ENCODE measurements at places on chromosomes 5 and 9.

DNA sequence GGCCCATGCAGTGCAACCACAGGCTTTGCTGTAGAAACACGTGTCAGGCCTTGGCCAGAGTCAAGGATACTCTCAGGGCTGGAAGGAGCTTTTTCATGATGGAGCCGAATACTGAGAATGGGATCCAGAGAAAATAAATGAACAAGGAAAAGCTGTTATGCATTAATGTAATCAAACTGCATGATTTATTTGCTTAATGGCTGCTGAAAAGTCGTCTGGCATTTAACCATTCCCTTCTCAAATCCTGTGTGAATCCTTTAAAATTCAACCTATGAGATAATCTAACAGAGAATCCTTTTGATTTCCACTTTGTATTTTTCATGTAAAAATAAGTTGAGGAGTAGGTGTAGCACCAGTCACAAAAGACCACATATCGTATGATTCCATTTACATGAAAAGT is 24.1 kb upstream of the GNA14 start:
- no peak for DNase-seq

GRCh38 chr9:31637265-31637664 is 747.2 kb upstream of the ACO1 start:
- DNase-seq: no peak

DNA sequence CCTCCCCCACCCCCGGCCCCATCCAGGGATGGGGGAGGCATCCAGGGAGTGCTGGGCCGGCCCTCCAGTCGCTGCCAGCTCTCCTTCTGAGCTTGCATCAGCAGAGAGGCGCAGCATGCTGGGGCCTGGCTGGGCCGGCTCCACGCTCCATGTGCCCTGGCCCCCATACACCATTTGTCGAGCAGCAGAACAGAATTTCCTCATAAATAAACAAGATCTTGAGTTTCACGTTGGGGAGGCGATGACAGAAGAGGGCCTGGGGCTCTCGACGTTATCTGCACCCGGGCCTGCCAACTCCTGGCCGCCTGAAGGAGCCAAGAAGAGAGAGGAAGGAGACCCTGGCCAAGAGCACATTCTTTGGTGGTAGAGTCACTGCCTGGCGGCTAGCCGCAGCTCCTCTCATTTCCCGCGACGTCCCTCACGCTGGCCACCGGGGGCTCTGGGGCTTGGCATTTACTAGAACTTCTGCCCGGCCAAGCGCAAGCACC is 177.0 kb downstream of the FGF18 start:
- DNase-seq: no peak

DNA sequence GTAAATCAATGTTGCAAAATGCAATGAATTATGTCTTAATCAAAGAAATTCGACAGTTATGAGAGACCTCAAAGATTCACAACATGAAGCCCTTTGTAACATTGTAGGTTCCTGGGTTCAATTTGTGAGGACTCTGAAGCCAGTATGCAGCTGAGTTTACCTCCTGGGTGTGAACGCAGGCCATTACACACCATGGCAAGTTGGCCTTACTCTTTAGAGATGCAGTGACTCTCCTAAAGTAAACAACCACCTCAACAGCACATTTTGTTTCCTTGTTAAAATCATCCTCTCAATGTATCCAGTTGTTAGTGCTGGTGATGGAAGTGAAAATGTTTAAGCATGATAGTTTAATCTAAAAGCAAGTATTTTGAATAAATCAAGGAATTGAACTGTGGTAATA is 73.8 kb downstream of the JAKMIP2 start:
- DNase-seq: no peak

GRCh38 chr9:137836151-137836830 is 41.3 kb upstream of the CACNA1B start:
- no peak for DNase-seq

GRCh38 chr5:170297589-170298462 is at the start of gene LCP2:
Gene LCP2, minus strand, starts transcription at chr5:170297777. Its CDS starts 166 bp downstream, at chr5:170297611.
- DNase-seq: peak; percentile 78

GRCh38 chr5:134509308-134510040 is 16.0 kb upstream of the JADE2 start:
- no peak for DNase-seq

DNA sequence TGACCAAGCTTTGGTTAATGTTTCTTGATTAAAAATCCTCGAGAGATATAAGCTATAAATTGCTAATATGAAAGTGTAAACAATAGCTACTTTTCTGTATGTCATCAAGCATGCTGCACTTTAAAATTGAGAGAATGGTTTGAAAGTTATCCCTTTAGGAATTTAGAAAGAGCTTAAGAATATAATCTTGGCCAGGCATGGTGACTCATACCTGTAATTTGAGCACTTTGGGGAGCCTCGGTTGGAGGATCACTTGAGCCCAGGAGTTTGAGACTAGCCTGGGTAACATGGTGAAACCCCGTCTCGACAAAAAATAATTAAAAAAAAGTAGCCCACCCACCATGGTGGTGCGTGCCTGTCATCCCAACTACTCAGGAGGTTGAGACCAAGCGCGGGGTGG is 12.2 kb upstream of the MROH2B start:
- DNase-seq: no peak

GRCh38 chr5:9182899-9183695 is 362.8 kb downstream of the SEMA5A start:
- DNase-seq: no peak

DNA sequence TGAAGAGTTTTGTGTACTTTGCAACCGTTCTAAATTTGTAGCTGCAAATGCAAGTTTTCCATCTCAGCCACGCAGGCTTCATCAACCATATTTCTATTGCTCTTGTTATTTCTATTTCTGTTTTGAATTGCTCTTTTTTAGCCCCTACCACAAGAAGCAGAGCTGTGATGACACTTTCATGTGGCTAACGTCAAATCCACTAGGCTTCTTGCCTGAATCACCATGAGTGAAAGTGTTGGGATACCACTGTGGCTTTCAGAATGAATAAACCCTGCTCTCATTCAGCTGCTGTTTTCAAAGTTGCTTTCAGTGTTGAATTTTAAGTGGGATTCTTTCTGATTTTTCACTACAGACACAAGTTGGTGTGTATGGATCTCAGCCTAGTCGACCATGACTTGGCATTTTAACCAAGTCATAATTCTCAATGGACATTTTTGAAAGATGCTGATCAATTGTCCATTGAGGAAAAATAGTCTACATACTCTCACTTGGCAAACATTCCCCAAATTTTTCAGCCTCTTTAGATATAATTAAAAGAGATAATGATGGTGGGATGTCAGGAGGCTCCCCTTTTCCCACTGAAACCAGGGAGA is 41.0 kb upstream of the MTAP start:
- no peak for DNase-seq

DNA sequence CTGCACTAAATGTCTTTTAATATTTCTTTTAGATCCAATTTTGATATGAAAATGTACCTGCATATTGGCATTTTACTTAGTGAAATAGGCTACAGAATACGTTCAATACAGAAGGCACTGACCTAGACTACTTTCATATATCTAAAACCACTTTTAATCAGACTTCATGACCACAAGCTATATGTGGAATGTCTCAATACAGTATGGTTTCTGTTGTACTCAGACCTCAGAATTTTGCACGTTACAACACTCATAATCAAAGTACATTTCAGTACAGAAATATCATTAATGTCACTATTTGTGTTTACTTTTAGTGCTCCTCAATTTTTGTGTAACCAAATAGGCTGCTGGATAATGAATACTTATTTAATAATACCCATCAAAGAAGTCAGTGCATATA is 74.8 kb downstream of the MEF2C start:
- DNase-seq: no peak

DNA sequence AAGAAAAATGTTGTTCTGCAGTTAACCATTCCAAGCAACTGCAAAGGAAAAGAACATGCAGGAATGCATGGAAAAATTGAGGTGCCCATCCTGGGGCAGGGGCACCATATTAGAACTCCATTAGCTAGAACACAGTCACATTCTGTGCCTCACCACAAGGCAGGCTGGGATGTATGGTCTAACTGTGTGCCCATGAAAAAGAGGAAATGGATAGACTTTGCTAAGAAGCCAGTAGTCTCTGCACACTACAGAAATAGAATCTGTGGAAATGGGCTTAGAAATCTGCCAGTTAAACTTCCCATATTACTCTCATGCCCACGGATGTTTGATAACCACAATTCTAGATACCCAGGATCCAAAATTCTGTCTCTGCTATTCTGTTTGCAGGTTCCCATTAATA is 423.8 kb upstream of the SMARCA2 start:
- DNase-seq: no peak

DNA sequence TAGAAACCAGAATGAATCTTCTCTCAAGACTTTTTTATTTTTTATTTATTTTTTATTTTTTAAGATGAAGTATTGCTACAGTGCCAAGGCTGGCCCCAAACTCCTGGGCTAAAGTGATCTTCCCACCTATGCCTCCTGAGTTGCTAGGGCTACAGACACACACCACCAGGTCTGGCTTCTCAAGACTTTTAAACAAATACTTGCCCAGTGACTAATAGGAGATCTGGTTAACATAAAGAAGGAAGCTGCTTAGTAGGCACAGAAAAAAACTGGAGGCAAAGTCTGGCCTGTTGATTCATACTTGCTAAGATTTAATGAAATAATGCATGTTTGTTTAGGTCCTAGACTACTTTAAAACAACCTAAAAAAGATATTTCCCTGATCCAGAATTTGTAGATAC is 43.8 kb downstream of the SLC38A9 start:
- DNase-seq: no peak

- DNase-seq: no peak
Measured at GRCh38 chr5:140220032-140220697, 45.2 kb downstream of the CYSTM1 start.

GRCh38 chr9:86624630-86625029 is 270.4 kb upstream of the TUT7 start:
- DNase-seq: no peak

- DNase-seq: no peak
Measured at GRCh38 chr9:78557540-78557939, 260.6 kb downstream of the PSAT1 start.

GRCh38 chr5:624118-624950 is 12.2 kb downstream of the CEP72 start:
- DNase-seq: no peak

GRCh38 chr9:20252778-20253177 is 369.5 kb downstream of the MLLT3 start:
- no peak for DNase-seq

- DNase-seq: no peak
Measured at GRCh38 chr5:166022065-166022464, 2269.4 kb upstream of the WWC1 start.

DNA sequence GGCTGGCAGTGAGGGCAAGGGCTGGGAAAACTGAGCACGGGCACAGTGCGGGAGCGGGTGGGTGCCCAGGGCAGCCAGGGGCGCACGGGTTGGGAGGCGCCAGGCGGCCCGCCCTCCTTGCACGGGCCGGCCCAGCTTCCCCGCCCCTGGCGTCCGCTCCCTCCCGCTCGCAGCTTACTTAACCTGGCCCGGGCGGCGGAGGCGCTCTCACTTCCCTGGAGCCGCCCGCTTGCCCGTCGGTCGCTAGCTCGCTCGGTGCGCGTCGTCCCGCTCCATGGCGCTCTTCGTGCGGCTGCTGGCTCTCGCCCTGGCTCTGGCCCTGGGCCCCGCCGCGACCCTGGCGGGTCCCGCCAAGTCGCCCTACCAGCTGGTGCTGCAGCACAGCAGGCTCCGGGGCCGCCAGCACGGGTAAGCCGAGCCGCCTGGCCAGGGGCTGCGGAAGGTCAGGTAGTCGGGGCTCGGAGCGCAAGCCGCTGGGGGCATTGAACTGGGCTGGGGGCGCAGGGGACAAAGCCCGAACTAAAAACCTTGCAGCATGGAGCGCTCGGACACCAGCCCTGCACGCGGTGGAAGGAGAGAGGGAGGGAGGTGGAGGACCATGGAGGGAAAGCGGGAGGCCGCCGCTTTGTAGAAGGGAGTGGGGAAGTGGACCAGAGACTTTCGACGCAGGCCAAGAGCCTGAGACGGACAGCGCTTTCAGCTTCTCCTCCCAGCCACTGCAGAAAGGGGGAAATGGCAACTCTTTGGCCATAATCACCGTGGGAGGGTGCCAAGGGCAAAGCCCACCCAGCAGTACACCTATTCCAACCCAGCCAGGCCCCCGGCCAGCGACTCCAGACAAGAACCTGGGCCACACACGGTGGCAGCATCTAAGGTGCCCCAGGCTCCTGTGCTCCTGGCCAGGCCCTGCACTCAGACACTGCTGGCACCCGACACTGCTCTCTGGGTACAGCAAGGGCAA is at the start of gene TGFBI:
TSS of gene TGFBI (plus strand) at position 207 of the 961 bp plus-strand sequence. CDS start at position 275, 68 bp downstream.
- peak; percentile 25 for DNase-seq

- DNase-seq: no peak
Measured at GRCh38 chr5:55917402-55918086, 66.4 kb downstream of the IL31RA start.
